Activated naive CD8-positive, alpha-beta T cell treated with anti-CD3 and anti-CD28 coated beads for 36 hours (primary cell): ENCODE measurements at places on chromosomes 16 and 17.

DNA sequence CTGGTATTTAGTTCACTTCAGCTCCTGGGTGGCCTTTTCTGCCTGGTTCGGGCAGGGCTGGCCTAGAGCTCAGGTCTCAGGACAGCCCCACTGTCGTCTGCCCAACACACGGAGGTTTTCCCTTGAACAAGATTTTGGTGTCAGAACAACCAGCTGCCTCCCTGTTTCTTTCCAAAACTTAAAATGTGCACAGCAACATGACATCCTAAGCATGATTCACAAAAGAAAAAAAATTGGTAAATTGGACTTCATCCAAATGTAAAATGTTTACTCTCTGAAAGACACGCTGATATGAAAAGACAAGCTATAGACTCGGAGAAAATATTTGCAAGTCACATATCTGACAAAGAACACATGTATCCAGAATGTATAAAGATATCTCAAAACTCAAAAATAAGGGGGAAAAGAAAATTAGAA is 197.8 kb upstream of the CHMP6 start:
- DNase-seq: no peak

DNA sequence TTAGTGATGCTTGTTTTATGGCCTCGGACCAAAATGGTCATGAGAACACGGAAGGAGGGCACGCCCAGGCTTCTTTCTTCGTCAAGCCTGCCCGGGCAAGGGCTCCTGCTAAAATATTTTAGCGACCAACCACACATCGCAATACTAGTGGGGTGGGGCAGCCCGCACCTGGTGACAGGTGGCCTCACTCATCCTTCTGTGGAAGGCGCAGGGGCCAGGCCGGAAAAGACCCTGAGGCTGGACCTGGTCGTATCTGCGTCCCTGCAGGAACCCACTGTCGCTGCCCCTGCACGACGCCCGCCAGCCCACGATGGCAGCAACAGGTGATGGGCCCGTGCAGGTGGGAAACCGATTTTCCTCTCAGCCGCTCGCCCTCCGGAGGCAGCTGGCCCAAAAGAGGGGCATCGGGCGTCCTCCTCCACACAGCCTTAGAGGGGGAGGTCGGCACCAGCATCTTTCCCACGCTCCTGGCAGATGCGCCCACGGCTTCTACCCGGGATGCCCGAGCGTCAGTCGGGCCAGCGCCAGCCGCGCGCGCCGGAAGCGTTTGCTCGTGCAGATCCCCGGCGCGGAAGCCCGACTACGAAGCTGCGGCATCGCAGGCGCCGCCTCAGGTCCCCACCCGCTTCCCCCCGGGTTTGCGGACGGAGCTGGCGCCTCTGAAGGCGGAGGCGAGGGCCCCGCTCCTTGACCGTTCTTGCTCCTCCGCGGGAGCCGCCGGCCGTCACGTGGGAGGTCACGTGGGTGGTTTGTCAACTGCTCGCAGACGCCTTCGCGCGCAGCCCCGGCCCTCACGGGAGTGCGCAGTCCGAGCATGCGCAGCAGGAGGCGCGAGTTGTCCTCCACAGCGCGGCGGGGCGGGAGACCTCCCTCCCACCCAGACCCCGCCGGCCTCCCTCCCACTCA is 22.8 kb upstream of the FOXK2 start:
- peak; percentile 92 for DNase-seq

DNA sequence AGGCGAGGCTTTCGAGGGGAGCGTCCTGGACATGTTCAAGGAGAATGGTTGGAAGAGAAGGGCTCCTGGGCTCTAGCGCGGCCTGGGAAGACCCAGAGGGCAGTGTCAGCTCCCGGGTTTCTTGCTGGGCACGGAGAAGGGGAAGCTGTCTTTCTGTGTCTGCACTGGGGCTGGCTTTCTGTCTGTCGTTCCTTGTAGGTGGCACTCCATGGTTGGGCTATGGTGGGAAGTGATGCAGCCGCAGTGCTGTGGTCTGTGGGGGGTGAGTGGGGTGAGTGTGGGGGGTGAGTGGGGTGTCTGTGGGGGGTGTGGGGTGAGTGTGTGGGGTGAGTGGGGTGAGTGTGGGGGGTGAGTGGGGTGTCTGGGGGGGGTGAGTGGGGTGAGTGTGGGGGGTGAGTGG is 13.7 kb downstream of the RNF213 start:
- DNase-seq: no peak

- DNase-seq: no peak
These were observed 104.6 kb downstream of the OR1D5 start for GRCh38 chr17:2958706-2959222.

GRCh38 chr17:41448506-41448905 is 7.7 kb upstream of the KRT38 start:
- DNase-seq: no peak

DNA sequence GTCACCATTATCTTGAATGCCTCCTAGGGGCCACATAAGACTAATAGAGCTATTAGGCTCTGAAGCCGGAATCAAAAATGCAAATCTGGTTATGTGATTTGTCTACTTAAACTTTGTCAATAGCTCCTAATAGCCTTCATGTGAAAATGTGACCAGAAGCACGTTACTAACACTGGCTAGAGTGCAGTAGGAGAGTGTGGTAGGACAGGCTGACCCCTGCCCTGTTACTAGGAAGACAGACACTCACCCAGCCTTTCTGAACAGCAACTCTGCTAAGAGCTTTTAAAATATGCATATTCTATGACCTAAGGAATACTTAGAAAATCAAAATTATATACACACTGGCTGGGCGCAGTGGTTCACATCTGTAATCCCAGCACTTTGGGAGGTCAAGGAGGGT is 26.3 kb downstream of the CENPV start:
- no peak for DNase-seq

- peak; percentile 37 for DNase-seq
These were observed at the start of gene RARA for GRCh38 chr17:40309031-40309948. RARA (plus strand) TSS chr17:40309180; CDS start chr17:40331219, 22,039 bp downstream.

GRCh38 chr17:49016775-49017463 is 19.7 kb downstream of the IGF2BP1 start:
- DNase-seq: no peak

DNA sequence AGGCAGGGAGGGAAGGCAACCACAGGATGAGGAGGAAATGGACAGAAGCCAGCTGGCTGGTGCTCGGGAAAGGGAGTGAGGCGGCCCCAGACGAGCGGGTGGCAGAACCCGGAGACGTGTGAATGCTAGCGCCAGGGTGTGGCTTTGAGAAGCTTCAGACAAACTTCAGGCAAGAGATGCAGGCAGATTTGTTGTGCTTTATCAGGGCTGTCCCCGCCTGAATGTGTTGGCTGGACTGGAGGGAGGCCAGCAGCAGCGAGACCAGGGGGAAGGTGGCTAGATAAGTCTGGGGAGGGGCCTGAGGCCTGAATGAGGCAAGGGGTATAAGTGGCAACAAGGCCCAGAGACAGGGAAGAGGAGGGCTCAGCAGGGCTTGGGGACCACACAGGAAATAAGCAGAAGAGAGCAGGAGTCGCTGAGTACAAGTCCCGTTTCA is 22.0 kb downstream of the CAMKK1 start:
- DNase-seq: no peak

DNA sequence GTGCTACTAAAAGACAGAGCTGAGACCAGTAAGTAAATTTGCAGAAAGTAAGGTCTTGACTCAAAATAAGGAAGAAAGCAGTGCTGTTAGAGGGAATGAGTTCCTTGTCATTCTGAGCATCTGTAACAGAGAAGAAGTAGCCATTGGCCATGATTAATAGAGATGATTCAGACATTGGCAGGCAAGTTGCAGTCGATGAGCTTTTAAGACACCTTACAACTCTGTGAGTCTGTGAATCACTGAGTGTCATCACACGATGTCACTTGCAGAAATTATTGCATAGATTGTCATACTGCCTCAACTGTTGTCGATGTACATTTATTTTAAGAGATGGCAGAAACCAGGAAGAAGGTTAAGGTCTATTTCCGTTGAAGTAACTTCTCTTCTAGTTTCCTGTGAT is 201.1 kb upstream of the CDH13 start:
- DNase-seq: no peak

GRCh38 chr17:20087538-20088250 is 78.5 kb downstream of the SPECC1 start:
- no peak for DNase-seq

GRCh38 chr16:78072275-78072674 is 27.2 kb upstream of the WWOX start:
- DNase-seq: no peak

DNA sequence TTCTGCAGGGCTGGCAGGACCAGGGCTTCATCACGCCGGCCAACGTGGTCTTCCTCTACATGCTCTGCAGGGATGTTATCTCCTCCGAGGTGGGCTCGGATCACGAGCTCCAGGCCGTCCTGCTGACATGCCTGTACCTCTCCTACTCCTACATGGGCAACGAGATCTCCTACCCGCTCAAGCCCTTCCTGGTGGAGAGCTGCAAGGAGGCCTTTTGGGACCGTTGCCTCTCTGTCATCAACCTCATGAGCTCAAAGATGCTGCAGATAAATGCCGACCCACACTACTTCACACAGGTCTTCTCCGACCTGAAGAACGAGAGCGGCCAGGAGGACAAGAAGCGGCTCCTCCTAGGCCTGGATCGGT is 1.4 kb downstream of the CDK5R1 start:
- no peak for DNase-seq

DNA sequence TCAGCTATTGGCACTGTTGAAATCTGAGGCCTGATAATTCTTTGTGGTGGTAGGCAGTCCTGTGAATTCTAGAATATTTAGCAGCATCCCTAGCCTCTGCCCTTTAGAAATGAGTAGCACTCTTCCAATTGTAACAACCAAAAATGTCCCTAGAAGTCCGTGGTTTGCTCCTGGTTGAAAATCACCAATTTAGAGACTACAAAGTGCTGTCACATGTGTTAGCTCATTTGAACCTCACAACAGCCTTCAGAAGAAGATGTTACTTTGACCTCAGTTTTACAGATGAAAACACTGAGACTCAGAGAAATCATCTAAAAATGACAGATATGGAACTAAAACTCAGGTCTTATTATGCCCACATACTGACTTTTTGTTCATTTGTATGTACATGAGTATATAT is 103.2 kb downstream of the TANC2 start:
- no peak for DNase-seq

GRCh38 chr16:30918614-30919013 is 4.8 kb upstream of the FBXL19 start:
- DNase-seq: no peak

DNA sequence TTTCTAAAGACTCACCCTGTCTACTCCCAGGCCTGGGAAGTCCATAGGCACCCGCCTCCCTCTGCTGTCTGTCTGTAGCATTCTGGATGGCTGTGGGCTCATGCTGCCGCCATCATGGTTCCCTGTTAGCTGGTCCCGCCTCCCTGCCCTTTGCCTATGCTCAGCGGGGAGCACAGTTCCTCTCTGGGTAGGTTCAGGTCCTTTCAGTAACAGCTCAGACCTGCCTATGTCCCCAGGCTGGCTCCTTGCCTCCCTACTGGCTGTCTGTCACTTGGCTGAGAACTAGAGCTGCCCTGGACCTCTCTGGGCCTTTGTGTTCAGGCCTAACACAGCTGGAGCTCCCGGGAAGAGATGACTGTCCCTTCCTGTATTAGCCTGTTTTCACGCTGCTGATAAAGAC is 317.9 kb downstream of the SNX29 start:
- no peak for DNase-seq

DNA sequence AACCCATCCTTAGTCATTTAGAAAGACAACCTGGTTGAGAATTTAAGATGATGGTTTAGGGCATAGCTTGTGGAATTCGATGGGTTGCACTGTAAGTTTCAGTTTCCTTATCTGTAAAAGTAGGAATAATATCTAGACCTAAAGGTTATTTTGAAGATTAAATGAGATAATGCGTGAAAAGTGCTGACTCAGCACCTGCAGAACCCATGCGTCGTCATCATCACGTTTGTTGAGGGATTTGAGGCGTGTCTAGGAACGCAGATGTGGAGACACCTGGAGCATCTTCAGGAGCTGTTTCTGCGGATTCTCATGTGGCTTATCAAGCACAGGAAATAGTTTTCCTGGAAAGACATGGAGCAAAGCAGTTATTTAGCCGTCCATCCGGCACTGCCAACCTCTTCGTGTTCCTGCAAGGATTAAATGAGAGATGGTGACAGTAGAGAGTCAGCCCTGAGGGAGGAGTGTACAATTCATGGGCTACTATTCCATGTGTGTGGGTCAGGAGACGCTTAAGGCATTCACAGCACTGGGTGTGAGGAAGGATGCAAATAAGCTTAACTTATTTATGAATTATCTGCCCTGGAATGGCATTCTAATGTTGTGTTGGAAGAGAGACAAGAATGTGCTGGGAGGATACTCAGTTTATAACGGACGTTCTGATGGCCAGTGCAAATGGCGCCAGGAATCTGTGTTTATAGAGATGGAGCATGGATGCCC is 536.1 kb downstream of the MAF start:
- DNase-seq: no peak

DNA sequence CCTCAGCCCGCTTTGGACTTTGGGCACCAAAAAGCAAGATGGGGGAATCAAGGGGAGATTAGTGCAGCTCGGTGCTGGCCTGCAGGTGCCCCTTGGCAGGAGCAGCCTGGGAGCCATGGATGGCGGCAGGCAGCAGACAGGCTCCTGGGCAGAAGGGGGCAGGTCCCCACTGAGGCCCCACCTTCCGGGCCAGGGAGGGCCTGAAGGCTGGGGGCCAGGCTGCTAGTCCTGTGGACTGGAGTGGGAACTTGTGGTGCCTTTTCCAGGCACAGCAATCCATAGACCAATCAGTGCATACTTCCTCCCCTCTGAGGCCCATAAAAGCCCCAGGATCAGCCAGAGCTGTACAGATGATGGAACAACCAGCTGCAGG is 64.0 kb downstream of the USP32 start:
- DNase-seq: no peak

- peak; percentile 8 for DNase-seq
These were observed 104.6 kb upstream of the CACNG3 start for GRCh38 chr16:24151482-24151939.

DNA sequence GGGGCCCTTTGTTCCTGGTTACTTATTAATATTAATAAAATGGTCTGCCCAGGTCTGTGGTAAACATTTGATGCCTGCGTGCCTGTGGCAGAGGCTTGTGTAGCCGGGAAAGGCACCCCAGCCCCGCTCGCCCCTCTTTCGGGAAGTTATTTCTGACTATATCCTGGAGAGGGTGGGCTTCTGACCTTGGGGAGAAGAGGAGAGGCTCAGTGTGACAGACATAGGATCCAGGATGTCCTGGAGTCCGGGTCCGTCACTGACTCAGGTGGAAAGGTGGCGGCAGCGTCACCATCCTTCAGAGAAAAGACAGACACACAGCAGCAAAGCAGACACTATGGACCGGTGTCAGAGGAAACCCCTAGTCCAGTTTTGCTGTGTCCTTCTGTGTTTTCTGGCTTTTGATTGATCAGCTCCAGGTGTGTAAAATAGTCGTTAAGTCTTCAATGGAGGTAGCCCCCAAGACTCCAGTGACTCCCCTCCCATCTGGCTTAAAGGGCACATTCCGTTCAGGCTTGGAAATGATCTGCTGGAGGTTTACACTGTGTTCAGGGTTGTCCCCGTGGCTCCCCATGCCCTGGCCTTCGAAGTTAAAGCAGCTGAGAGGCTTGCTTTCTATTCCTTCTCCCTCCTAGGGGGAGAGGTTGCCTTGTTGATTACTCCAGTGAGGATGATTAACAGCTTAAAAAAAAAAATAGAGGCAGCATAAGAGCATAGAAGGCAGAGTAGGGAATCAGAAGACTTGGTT is 81.6 kb downstream of the CCDC182 start:
- no peak for DNase-seq

- no peak for DNase-seq
These were observed 6.9 kb downstream of the WIPI1 start for GRCh38 chr17:68450391-68450790.
